ENCODE measurements at places on chromosomes 13 and 19.
A peak's percentile ranks its signal among the peaks of the same experiment; 100 is the strongest.

DNA sequence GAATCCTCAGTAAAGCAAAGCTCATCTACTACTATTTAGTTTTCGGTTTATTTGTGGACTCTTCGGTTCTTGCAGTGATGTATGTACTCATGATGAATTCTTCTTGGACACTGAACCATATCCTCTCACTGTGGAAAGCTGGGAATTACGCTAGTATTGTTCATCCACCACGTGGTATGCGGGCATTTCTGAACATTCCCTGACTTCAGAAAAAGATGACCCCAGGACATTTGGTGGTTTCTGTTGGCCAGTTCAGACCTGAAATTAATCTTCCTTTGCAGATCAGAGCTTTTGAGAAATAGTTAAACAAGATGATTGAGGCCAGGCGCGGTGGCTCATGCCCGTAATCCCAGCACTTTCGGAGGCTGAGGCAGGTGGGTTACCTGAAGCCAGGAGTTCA is 25.3 kb upstream of the FBN3 start:
- no peak for DNase-seq

GRCh38 chr19:13537454-13537853 is 31.2 kb upstream of the CACNA1A start:
- DNase-seq: no peak

- DNase-seq: peak; percentile 66
Measured at GRCh38 chr19:19642506-19643157, 825 bp downstream of the GMIP start.

GRCh38 chr19:38049105-38049649 is 142.2 kb downstream of the SIPA1L3 start:
- DNase-seq: peak; percentile 77

DNA sequence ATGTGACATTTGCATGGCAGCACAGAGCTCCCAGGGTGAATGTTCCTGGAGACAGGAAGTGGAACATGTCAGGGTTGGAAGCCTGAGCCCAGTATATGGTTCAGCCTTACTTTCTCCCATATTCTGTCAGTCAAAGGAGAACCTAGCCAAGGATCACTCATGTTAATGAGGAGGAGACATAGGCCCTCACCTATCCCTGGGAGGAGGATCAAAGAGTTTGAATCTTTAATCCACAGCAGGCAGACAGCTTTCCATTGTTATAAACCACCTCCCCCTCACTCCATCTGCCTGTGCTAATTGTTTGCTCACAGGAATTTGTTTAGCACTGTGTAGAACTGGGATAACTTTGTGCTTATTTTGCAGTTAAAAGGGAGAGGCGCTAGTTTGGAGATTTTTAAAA is 1069.1 kb downstream of the EFNB2 start:
- DNase-seq: no peak

GRCh38 chr13:59584761-59585670 is 578.7 kb downstream of the DIAPH3 start:
- no peak for DNase-seq

DNA sequence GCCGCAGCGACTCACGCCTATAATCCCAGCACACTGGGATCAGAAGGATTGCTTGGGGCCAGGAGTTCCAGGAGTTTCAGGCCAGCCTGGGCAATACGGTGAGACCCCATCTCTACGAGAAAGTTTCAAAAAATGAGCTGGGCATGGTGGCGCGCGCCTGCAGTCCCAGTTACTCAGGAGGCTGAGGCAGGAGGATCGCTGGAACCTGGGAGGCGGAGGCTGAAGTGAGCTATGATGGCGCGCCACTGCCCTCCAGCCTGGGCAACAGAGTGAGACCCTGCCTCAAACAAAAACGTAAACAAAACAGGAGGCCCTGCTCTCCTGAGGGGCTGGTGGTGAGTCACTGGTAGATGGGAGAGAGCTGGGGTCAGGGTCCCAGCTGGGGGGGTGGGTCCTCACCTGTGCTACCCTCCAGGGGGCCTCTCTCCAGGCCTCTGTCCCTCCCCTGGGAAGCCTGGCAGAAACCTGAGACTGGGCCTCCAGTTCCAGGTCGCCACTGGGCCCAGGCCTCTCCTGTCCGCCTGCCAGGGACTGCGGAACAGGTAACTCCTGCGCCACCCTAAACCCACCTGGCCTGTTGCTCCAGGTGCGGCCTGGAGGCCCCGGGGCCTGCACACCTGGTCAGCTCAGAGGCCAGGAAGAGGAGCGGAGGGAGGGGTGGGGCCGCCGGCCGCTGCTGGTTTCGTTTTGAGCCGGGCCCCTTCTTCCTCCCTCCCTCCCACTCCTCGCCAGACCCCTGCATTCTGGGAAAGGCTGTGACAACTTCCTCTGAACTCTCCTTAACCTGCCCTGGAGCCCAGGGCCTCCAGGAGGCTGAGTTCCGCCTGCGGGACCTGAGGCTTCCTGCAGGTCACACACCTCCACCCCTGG is 17.2 kb upstream of the ZBTB7A start:
- DNase-seq: peak; percentile 69

GRCh38 chr13:24865163-24865953 is 101.4 kb downstream of the RNF17 start:
- DNase-seq: no peak

DNA sequence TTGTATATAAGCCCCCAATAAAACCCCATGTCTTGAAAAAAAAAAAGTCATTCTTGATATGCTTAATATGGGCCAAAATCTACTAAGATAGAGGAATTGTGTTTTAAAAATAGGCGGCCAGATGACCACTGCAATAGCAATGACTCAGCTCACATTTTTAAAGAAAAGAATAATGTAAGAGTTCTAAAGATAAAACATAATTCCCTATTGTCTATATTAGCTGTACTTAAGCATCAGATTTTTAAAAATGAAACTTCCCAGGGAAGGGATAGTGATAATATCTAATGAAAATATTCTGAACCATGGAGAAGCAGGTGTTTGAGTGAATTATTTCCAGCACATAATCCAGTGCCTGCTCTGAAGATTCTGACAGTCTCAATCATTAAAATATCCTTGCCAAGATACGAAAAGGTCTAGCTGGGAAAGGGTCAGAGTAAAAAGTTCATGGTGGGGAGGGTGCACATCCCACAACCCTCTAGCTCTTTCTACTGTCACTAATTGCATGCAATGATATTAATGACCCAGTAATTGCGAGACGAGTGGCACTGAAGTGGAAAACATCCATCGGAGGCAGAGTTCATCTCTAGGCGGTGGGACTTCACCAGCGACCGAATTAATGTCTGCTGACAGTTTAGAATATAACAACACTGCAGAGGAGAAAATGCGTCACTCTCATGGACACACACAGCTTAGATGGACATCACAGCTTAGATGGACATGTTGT is 31.6 kb downstream of the EFNB2 start:
- DNase-seq: no peak

DNA sequence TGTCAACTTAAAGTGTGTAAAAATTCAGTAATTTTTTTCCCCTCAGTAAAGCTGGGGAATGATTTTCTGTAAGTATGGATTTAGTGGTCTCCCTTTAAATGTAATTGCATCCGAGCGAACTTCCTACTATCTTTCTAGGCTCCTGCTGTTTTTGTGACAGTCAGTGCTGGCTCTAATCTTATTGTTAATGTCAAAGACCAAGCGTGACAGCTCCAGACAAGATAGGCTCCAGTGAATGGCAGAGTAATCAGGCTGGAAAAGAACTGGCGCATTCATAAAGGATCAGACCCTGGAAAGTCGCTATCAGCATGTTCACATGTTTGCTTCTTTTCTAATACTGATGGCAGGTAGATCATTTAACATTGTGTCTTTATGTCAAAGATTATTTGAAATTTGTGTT is 908.0 kb upstream of the ATXN8OS start:
- no peak for DNase-seq

- DNase-seq: no peak
Measured at GRCh38 chr13:76803831-76804230, 82.4 kb downstream of the KCTD12 start.

DNA sequence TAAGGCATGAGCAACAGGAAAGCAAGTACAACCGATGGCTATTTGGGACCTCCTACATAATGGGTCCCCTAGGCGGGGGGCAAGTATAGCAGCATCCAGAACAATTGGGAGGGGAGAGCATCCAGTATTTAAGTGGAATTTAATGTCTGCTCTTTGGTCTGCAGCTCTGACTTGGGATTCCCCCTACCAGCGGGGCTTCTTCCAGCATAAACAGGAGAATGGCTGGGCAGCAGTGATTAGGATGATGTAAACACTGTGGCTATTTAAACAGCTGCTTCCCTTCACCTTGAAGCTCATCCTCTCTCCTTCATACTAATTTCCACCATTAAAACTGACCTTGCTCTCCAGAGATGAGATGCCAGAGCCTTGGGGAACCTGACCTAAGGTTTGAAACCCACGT is 73.9 kb upstream of the OXGR1 start:
- DNase-seq: no peak

DNA sequence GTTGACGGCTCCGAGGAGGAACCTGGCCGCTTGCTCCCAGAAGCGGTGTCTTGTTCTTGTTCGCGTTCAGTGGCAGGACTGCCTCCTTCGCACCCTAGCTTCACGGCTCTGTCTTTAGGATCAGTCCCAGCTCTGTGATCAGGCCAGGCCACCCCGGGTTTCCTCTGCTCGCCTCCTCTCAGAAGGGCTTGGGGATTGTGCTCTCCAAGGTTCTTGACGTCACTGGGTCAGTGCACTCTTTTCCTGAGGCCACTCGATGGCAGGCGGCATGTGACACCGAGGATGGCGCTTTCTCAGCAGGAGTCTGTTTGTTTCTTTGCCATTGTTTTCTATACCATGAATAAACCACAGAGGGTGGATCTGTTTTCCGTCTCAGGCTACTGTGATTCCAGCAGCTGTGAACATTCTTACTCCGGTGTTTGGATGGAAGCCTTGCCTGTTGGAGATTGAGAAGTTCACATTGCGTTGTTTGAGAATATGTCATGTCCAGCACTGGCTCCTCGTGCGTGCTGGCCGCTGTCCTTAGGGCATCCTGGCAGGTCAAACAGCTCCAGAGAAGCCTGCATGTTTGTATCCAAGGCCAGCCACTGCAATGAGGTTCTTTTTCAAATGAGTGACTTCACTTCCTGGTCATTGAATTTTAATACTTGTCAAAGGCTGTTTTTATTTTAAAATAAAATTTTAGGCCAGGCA is 44.5 kb downstream of the SLC7A9 start:
- no peak for DNase-seq

DNA sequence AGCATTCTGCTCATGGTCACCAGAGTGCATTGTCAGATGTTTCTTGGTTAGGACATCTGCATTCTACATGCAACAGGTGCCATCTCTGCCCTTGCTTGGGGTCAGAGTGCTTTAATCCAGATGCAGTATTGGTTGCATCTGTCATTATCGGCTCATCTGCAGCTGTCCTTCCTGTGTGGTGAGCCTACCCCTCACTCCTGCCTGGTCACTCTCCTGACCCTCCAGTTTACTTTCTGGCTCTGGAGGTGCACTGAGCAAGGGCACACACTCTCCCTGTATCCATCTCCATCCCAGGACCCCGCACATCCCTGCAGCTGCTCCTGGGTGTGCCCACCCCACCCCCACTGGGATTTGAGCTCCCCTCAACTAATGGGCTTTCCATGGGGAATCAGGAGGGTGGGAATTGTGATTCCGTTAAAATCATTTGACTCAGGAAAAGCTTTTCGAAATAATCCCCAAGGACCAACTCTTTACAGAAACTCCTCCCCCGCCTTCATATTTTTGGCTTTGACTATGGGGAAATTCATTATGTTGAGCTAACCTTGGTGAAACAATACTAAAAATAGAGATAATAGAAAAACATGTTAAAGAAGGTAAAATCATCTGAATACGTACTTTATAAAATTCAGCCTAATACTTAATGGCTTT is 70.2 kb downstream of the COL4A2 start:
- DNase-seq: no peak

DNA sequence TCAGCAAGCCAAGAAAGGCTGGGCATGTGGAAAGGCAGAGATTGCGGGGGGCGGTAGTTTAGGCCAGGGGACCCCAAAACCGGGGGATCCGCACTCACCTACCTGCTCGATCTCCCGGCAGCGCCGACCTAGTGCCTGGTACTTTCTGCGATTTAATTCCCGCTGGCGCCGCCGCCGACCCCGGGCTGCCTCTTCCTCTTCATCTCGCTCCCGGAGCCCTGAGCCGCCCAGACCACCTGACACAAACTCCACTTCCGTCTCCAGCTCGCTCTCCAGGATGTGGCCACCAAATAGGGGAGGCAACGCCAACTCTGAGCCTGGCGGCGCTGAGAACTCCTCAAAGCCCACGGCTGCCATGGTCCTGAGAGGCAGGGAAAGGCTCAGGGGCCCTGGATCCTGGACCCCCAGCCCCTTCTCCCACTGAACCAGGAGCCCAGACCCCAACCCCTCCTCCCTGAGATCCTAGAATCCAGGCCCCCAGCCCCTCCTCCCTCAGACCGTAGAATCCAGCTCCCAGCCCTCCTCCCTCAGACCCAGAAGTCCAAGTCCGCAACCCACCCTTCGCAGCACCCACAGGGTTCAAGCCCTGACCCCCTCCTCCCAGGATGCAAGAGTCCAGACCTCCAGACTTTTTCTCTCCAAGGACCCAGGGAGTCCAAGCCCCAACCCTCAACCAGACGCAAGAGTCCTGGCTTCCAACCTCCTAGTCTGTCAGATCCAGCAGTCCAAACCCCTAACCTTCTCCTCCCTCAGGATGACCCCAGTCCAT is 933 bp downstream of the TFPT start:
- peak; percentile 57 for DNase-seq

GRCh38 chr19:1112268-1113029 is 8.7 kb downstream of the GPX4 start:
- no peak for DNase-seq

GRCh38 chr13:97460004-97460775 is 26.2 kb downstream of the RAP2A start:
- DNase-seq: no peak

Measured in CD4-positive, alpha-beta T cell treated with Interleukin-12 subunit alpha and Interleukin-12 subunit beta, for 1 hour (primary cell).